ENCODE measurements at places on chromosomes 12 and 14.

DNA sequence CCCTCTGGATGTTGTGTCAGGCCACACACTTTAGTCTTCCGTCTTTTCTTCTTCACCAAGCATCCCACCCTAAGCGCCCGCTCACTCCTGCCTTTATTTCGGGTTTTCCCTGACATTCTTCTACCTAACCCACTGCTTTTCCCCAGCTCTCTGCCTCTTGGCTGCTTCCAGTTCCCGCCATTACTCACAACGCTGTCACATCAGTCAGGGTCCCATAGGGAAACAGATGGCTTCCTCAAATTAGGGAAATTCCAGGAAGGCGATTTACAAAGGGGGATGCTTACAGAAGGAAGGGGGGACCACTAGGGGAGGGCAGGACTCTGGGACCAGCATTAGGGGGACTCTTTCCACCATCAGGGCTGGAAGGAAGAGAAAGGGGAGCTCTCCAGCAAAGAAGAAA lies 9.2 kb upstream of the PPP1R13B start:
- H3K4me3 ChIP-seq, result peak overlapping the region; percentile 56
- DNase-seq, result no peak
- H3K27ac ChIP-seq, result peak overlapping the region; percentile 77
- peaks cover 9% of the 10 kb centered on the region for H3K27me3 ChIP-seq

DNA sequence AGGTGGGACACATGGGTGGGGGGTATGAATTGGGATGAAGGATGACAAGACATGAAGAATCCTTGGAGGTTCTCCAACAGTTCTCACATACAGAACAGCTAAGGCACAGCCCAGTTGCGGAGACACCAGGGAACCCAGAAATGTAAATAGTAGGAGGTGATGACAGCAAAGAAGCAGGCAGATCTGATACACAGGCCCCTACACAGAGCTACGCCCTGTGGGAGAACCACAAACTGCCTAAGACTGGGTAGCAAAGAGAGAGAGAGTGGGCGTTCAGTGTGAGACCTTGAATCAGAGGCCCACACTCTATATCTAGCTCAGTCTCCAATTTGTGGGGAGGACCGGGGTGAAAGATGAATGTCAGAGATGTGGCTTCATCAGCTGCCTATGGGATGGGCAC lies 9.5 kb upstream of the NUMB start:
- peaks cover 9% of the 10 kb centered on the region for H3K4me1 ChIP-seq
- H3K27ac ChIP-seq, result no peak overlapping the region
- DNase-seq, result no peak
- H3K4me3 ChIP-seq, result no peak overlapping the region
- no peaks in the 10 kb centered on the region for H3K36me3 ChIP-seq

DNA sequence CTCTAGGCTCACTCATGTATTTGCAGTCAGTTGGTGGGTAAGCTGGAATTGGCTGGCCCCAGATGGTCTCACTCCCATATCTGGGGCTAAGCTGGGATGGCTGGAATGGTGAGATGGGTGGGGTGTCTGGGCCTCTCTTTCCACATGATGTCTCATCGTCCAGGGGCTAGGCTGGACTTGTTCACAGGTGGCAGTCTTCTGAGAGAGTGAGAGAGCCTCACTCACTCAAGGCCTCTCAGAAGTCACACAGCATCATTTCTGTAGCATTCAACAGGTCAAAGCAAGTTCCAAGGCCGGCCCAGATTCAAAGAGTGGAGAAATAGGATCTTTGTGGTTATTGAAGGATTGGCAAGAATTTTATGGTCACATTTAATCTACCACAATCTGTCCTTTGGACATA lies 102.7 kb downstream of the UNC79 start:
- H3K4me1 ChIP-seq, result no peaks in the 10 kb centered on the region
- H3K36me3 ChIP-seq, result no peaks in the 10 kb centered on the region
- no peak overlapping the region for H3K4me3 ChIP-seq

- DNase-seq, result no peak
- no peaks in the 10 kb centered on the region for H3K36me3 ChIP-seq
- no peak overlapping the region for H3K4me3 ChIP-seq
- no peak overlapping the region for H3K27ac ChIP-seq
These were observed 36.3 kb upstream of the STK38L start for GRCh38 chr12:27207615-27208413.
